Astrocyte of the spinal cord (primary cell): ENCODE measurements at places on chromosomes 5 and 9.

- no peak for DNase-seq
These were observed 30.1 kb upstream of the HRH2 start for GRCh38 chr5:175627739-175628138.

DNA sequence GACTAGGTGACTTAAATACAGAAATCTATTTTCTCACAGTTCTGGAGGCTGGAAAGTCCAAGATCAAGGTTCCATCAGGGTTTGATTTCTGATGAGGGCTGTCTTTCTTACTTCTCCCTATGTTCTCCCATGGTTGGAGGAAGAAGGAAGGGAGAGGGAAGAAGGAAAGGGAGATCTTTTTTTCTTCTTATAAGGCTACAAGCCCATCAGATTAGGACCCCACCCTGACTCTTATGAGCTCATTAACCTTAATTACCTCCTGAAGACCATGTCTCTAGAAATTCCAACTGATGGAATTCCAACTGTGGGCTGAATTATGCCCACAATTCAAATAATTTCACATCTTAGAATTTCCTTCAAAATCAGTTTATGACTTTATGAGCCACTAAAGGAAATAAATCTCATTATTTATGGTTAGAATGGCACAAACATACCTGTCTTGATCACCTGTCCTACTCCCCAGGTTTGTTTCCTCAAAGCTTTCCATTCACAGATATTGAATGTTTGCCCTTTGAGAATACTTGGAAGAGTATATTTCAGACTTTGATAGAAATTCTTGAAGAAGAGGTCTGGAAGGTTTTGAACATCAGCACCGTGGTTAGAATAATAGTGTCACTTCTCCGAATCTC is 7.6 kb downstream of the PPWD1 start:
- no peak for DNase-seq

DNA sequence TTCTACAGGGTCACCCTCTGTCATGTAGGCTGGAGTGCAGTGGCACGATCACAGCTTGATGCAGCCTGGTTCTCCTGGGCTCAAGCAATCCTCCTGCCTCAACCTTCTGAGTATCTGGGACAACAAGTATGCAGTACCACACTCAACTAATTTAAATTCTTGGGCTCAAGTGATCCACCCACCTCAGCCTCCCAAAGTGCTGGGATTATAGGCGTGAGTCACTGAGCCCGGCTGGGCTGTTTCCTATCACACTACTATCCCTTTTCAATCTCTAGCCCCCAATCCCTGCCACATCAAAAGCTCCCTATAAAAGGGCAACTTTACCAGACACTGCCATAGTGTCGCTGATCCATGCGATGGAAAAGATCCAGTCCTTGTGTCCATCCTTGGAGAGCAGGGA is 20.4 kb downstream of the DCAF12 start:
- DNase-seq: no peak

- DNase-seq: no peak
These were observed 43.4 kb downstream of the AMBP start for GRCh38 chr9:114034661-114035062.
